Inflammatory macrophage treated with lipopolysaccharide for 1 hour (primary cell): ENCODE measurements at places on chromosomes 5 and 9.

DNA sequence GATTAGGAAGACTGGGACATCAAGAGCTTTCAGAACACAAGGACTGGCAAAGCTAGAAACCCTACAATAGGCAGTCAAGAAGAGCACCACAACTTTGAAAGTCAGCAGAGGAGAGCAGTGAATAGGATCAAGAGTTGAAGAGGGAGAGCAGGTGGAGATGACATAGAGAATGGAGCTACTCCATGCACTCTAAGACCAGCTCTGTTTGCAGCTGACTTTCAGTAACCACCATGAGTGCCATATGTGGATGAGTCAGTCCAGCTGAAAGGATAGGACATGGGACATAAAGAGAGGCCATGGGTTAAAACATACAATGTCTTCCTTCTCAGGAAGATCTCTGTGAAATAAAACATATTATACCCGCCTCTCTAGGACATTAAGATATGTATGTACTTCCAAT, 289.1 kb upstream of the KLF4 start:
- no peak for DNase-seq

GRCh38 chr9:133718563-133719315, 19.4 kb downstream of the SARDH start:
- DNase-seq: no peak

GRCh38 chr9:18910435-18910834, 122.6 kb downstream of the SAXO1 start:
- DNase-seq: no peak

- DNase-seq: no peak
Observed at GRCh38 chr5:2917524-2917923, 166.0 kb upstream of the IRX2 start.

DNA sequence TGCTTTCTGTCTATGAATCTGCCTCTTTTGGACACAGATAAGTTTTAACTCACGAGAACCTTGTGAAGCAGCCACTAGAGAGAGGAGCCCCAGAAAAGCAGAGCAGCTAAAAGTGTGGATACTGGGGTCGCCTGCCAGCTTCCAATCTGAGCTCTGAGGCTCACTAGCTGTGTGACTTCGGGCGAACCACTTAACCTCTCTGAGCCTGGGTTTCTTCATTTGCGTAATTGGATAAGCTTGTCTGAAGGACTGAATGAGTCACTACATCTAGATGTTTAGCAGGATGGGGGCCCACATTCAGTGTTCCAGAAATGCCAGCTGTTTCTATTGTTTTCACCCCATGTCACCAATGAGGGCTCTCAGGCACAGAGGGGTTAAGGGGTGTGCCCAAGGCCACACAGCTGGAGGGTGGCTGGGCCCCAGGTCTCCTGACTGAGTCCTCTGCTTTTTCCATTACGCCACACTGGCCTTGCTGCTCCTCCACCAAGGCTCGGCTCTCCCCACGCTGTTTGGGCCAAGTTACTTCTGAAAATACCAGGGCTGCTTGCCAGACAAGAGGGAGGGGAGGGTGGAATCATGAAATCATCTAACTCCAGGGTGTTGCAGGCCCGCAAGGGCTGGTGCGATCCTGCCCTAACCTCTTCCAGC, 36.2 kb downstream of the SH3PXD2B start:
- DNase-seq: peak; percentile 86

- no peak for DNase-seq
Observed at GRCh38 chr5:120817044-120817985, 353.2 kb downstream of the PRR16 start.

- DNase-seq: no peak
Observed at GRCh38 chr5:142831009-142831383, 60.8 kb downstream of the ARHGAP26 start.

- DNase-seq: no peak
Observed at GRCh38 chr5:135883441-135883840, 12.2 kb downstream of the IL9 start.

GRCh38 chr5:13866792-13867191, 77.7 kb downstream of the DNAH5 start:
- DNase-seq: no peak

DNA sequence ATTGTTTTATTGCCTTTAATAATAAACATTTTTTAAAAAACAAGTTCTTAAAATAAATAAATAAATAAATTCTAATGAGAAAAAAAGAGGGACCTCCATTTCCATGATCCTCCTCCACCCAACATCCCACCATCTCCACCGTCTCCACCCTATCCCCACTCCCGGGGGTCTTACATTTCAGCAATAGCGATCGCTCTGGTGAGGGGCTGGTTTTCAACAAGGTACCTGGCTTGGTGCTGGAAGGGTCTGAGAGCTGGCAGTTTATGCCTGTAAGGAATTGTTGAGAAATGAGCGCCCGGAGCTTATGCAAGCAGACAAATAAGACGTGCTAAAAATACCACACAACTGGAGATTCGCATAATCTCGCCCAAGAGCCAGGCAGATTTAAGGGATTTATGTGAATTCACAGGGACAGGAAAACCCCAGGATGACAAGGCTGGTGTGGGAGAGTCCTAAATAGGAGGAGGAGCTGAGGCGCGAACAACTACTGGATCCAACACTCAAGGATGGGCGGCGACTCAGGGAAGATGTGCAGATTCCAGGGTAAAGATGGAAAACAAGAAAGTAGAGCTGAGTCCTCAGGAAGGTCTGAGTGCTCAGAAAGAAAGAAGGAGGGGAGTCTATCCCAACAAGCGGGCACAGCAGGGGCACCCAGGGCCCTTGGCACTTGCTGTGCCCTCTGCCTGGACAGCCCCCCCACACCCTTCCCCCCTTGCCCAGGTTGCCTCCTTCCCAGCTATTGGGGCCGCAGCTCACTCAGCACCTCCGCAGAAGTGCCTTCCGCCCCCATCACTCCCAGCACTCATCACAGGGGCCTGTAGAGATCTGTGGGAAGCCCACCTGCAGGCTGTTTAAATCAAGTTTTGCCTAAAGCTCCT, 27.0 kb downstream of the TRIM14 start:
- DNase-seq: no peak

DNA sequence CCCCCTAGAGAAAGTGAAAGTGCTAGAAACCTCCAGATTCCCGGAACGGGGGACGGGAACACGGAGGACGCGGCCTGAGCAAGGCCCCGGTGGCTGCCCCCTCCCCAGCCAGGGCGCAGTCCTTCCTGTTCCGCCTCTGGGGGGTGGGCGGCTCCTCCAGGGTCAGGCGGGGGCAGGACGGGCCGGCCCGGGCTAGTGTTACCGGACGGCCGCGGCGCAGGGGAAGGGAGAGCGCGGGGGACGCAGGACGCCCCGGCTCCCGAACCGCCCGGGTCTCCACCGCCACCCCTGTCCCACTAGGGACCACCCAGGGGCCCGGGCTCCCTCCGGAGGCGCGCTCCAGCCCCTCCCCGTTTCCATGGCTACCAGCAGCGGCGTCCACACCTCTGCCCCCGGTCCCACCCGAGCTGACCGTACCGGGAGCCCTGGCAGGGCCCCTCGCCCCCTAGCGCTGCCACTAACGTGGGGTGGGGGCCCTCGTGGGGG, 579 bp downstream of the SLC12A7 start:
- DNase-seq: peak; percentile 40

DNA sequence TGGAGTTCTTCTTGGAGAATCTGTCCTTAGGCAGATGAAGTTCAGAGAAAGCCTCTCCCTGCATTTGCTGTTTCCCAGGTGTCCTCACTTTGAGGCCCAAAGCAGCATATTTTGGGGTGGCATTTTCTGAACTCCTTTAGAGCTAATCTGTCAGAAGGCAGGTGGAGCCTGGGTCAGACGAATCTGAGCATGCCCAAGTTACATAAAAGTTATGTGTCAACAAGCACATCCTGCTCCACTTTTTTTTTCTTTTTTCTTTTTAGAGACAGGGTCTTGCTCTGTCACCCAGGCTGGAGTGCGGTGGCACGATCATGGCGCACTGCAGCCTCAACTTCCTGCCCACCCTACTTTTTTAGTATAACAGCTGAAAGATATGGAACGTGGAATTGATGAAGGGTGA, 41.3 kb upstream of the HSPA9 start:
- no peak for DNase-seq

DNA sequence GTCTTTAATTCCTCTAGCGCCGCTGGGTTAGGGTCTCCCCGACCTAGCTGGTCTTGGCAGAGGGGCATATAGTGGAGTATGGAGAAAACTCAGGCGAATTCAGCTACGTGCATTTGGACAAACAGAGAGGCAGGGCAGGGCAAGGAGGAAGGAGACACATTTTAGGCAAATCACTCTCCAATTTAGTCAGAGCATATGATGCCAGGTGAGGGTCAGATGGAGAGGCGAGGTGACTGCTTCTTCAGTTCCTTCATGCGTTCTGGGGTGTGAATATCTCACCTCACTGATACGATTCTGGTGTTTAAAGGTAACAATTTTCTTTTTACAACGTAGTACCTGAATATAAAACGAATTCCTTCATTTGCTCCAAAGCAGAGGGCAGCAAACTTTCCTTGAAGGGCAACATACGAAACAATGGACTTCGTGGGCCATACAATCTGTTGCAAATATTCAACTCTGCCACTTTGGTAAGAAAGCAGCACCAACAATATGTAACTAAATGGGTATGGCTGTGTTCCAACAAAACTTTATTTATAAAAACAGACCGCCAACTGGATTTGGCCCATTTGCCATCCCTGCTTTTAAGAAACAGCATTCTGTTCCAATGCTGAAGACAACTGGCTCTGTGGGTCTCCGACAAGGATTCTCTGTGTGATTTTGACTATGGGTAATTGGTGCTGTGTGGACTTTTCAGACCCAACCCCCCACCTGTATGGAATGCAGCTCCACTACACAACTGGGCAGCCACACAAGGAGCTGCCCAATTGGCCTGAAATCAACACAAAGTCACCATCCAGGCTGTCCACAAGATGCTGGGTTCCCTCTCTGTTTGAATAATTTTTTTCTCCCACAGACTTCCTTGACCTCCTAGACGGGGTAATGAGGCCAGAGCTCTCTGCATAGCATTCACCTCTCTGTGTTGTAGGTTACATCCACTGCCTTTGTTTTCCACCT, 53.8 kb downstream of the RAPGEF1 start:
- no peak for DNase-seq

DNA sequence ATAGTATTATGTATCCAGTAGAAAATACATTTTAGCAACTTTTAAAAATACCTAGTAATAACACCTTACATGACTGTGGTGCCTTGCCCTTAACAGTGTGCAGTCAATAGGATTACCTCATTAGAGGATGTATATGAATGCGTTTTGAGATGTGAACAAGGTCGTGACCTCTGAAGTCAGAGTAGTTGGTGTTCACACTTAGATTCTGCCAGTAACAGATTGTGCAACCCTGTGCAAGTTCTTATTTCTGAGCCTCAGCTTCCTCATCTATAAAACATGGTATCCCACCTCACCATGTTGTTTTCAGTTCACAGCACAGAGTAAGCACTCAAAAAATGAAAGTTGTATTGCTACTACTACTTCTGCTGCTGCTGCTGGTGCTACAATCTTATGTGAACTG, 347.3 kb downstream of the KDM4C start:
- DNase-seq: peak; percentile 40

- no peak for DNase-seq
Observed at GRCh38 chr9:85949586-85950335, 8.8 kb downstream of the NAA35 start.

GRCh38 chr9:126504977-126505455, 108.7 kb upstream of the LMX1B start:
- no peak for DNase-seq

GRCh38 chr9:108831496-108832178, 24.1 kb downstream of the ACTL7B start:
- no peak for DNase-seq

- no peak for DNase-seq
Observed at GRCh38 chr5:83914662-83915418, 194.2 kb upstream of the HAPLN1 start.

- no peak for DNase-seq
Observed at GRCh38 chr5:1135696-1136525, 24.0 kb upstream of the SLC12A7 start.

GRCh38 chr5:68369023-68369359, 153.4 kb downstream of the PIK3R1 start:
- no peak for DNase-seq

DNA sequence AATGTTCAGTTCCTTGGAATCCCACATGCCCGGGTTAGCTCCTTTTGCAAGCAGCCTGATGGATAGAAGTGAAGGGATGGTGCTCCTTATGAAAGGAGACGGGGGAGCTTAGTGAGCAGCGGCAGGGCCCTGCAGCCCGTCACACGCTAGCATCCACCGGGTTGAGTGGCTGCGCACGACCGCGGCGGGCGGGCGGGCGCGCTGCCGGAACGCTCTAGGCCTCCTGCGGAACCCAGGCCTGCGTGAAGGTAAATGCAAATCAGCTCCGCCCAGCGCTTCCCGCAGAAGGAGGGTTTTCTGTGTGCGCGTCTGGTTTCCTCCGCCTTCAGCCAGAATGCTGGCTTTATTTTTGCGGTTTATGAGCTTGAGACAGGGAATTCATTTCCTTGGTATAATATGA, 19.8 kb downstream of the IL12B start:
- no peak for DNase-seq

DNA sequence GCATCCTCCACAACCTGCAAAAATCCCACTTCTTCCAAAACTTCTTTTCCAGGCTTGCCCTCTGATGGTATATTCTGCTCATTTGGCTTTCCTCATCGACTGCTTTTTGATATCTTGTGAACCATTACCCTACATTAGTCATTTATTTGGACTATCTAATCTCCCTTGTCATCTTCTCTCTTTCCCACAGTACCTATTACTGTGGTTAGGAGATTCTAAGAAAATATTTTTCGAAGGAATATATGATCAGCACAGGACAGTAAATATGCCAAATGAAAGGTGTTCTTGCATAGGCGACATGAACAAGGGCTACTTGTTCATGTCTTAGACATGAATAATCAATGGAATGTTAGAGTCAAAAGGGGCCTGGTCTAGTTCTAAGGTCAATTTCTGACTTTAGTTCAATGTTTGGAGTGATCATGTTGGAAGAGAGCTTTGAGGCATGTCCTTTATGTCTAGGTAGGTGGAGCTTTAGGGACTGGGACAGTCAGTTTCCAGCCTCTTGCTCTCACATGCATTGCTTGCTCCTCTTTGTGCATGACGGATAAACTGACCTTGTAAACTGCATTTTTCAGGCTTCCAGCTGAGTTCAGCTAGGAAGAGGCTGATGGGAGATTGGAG, 243.4 kb upstream of the RPS23 start:
- no peak for DNase-seq

DNA sequence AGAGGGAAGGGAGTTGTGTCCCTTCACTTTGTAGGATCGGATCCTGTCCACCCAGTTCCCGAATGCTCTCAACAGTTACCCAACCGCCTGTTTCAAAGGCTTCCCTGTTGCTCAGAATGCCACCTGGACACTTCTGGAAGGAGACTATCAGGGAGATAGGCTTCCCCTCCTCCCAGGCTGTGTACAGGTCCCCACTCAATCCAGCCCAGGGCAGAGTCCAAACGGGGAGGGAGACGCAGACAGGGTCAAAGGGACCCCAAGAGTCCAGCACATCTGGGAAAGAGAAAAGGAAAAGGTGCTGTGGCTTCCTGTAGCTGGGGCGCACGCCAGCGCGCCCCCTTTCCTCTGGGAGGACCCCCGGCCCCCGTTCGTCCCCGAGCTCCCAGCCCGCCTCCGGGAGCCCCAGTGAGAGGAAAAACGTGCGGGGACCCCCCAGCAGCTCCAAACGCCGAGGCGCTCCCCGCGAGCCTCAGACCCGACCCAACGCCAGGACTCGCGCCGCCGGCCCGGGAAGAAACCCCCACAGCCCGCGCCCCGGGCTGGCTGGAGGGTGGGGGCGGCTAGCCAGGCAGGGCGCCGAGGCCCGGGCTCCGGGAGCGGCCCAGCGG, 640 bp downstream of the SURF4 start:
- DNase-seq: peak; percentile 16

- no peak for DNase-seq
Observed at GRCh38 chr9:107489144-107489673, 360 bp downstream of the KLF4 start.
